Hindlimb muscle (tissue), 1 donor: ENCODE measurements at places on chromosomes 16 and 17.
A peak's percentile ranks its signal among the peaks of the same experiment; 100 is the strongest.

DNA sequence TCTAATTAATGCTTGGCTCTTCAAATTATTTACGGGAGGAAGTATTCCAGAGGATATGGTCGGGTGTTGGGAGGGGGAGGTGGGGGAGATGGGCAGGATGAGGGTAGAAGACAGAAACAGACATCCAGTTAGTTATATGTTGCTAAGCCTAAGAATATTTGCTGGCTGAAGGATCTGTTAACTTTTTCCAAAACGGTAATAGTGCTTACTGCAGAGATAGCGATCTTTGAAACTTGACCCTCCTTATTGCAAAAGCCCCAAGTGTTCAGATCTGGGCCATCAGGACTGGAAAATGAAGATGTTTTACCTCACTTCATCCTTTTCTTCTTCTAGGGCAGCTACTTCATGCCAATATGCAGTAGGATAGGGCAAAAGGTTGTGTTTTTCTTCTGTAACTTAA, 27.0 kb upstream of the MMD start:
- DNase-seq, result no peak

- DNase-seq, result no peak
Measured at GRCh38 chr16:11211977-11212797, 43.8 kb downstream of the SOCS1 start.

GRCh38 chr17:13003454-13003851, 14.4 kb downstream of the ELAC2 start:
- no peak for DNase-seq

GRCh38 chr17:33137426-33137825, 145.8 kb downstream of the SPACA3 start:
- no peak for DNase-seq

DNA sequence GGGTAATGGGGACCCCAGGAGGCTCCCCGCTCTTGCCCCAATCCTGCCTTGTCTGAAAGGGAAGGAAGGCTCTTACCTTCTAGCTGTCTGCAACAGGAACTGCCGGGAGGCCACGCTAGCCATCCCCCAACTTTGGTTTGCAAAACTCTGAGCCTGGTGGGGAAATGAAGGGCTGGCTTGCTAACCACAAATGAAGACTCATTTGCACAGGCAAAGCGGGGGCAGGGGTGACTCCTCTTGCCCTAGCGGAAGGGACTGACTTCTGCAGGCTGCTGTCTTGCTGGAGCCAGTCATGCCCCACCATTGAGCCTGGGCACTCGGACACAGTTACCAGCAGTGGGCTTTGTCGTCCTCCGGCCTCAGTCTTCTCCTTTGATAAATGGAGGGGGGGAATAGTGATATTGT, 52.6 kb downstream of the PLCG2 start:
- DNase-seq, result no peak

DNA sequence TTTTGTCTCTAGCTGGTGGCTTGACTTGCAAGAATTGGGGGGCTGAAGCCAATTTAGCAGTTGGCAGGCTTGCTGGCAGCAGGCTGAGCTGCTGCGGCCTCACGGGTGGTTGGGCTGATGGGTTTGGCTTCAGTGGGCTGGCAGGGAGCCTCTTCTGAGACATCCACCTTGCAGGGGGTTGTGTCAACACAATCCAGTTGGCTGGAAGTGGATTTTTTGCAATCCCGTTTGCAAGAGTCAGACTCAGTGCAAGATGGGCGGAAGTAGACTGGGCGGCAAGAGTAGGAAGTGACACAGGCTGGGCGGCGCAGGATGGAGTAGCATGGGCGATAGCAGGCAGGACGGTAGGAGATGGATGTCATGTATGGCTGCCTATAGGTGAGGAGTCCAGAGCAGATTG, 1.5 kb downstream of the KRTAP16-1 start:
- DNase-seq, result no peak

DNA sequence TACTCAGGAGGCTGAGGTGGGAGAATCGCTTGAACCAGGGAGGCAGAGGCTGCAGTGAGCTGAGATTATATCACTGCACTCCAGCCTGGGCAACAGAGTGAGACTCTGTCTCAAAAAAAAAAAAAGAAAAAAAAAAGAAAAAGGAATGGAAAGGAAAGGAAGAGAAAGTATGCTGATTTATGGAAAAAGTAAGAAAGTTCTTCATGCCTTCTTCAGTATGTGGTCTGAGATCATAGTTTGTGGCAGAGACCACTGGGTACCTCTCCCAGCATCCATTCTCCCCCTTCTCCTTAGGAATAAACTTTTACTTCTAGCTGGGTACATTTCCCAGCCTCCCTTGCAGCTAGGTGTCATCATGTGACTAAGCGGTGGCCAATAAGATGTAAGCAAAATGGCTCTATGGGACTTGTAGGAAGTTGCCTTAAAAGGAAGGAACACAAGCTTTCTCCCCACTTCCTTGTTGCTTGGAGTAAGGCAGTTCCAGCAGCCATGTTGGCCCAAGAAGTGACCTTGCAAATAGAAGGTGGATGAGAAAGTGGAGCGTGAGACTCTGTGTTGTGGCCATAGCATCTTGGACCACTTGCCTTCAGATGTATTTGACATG, 26.1 kb upstream of the XPO6 start:
- DNase-seq, result no peak

DNA sequence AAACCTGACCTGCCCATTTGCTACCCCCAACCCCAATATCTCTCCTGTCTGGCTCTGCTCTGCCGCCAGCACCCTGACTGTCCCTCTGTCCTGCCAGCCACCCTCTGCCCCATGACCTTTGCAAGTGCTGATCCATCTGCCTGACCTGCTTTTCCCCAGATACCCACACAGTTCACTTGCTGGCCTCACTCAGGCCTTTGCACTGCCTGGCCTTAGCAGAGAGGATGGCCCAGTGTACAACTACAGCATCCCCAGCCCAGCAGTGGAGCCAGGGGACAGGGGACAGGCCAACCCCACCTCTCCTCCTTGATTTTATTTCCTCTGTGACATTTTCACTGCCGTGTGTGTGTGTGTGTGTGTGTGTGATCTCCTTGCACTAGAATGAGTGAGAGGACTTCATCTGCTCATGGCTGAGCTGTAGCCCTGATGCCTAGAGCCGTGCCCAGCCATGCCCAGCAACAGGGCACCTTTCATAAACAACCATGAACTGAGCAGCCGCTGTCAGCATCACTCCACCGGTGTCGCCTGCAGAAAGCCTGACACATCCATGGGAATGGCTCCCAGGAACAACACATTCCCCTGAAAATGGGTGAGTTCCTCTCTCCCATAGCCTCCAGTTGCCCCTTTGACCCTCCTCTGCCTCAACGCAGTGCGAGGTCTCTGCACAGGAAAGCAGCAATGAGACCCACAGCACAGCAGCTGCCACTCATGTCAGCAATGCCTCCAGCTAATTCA, 36.0 kb upstream of the RBFOX3 start:
- DNase-seq, result no peak

- no peak for DNase-seq
Measured at GRCh38 chr17:9519583-9520272, 55.9 kb downstream of the STX8 start.

DNA sequence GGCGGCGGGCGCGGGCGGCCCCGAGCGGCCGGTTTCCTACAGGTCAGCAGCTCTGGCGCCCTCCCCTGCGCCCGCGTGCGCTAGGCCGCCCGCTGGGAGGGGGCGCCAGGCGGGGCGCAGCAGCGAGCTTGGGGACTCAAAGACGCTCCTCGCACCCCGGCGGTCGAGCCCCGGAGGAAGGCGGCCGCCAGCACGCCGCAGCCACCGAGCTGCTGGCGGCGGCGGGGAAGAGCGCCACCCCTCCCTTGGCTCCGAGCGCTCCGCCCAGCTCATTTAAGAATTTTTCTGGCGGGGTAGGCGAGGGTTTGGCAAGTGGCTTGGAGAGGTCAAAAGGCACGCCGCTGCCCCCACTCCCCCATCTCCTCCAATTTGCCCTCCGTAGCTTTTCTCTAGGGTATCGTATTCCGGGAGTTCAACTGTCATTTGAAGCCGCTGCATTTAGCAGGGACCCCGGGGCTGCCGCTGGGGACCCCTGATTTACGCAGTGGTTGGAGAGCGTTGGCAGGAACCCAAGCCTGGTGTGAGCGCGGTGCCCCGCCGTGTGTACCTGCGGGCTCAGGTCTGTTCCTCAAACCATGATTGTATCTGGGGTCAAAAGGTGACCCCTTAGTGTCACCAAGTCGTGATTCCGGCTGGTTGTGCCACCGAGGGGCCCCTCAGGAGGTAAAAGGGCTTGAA, 59.5 kb upstream of the GSE1 start:
- no peak for DNase-seq

- no peak for DNase-seq
Measured at GRCh38 chr17:74567397-74567796, at the start of gene CD300H. Gene CD300H, minus strand, starts transcription at chr17:74567509.

DNA sequence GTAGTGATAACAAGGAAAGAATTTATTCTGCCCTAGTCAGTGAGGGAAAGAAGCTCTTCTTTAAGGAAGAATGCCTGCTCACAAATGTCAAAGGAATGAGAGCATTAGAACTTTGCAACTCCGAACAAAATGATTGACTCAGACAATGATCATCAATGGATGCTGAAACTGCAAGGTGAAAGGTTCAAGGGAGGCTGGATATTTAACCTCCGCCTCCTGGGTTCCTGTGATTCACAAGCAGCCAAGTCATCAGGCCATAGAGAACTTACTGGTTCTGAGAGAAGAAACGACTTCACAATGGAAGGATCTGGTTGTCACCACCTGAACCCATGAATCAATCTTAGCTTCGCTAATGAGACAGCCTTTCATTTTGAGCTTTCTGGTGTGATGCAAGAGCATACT, 16.0 kb upstream of the SCNN1B start:
- no peak for DNase-seq

DNA sequence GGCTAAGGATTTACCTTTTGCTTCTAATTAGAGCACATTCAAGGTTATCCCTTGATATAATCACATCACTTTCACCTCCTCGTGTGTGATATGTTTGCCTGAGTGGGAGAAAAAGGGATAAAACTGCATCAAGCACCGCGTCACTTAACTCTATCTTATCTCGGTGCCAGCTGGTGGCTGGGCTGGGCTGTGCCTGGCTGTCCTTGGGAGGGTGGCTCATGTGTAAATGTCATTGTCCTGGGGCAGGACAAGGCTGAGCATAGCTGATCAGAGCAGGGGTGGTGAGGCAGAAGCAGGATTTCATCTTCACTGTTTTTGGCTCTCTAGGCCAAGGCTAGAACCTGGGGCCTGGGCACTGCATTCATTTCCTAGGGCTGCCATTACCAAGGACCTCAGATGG, 105.3 kb downstream of the RAP1GAP2 start:
- no peak for DNase-seq

- DNase-seq, result peak; percentile 87
Measured at GRCh38 chr17:82592767-82593589, 55.3 kb downstream of the WDR45B start.

DNA sequence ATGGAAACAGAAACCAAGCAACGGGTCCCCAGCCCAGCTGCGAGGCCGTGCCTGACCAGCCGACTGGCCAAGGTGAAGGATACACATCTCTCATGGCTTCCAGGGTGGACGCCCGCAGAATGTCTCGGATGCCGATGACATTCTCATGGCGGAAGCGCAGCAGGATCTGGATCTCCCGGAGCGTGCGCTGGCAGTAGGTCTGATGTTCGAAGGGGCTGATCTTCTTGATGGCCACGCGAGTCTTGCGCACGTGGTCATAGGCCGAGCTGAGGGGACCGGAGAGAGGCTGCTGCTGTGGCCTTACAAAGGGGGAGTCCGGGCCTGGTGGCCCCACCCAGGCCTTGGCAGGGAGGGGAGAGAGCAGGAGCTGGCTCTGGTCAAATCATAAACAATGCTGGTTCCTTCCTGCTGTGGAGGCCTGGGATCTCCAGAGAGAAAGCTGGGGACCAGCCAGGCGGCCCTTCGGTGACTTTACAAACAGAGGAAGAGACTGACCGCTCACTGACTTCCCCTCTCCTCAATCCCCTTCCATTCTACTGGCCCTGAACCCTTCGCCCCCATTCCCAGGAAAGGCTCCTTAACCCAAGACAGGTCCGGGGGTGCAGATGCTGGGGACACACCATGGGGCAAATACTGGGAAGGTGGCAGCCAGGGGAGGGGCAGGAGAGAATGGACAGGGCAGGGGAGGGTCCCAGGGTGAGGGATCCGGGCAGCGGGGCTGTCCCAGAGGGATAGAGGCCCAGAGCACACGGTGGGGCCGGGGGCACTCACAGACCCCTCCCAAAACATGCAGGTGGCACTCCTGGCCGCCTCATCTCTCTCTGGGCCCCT, 1.1 kb downstream of the MAPK3 start:
- DNase-seq, result peak; percentile 65

- DNase-seq, result no peak
Measured at GRCh38 chr16:72222503-72222902, 50.5 kb upstream of the PMFBP1 start.

DNA sequence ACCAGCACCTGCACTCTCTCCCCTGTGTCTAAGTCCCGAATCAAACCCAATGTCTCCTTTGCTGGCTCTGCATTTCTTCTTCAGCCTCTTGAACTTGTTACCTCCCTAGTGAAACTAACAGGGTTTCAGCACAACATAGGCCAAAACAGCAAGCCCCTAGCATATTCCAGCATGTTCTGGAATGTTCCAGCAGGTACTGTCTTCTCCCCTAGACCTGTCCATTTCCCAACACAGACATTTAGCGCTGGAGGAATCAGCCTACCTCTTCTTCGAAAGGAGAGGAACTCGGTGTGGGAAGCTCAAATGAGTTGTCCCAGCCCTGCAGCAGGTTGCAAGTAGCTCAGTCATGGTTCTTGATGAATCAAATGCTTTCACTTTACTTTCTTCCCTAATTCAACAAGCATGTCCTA, 47.1 kb downstream of the LITAF start:
- no peak for DNase-seq

GRCh38 chr17:43814714-43815113, 18.2 kb downstream of the MPP3 start:
- no peak for DNase-seq

- DNase-seq, result no peak
Measured at GRCh38 chr17:8148560-8148959, 3.6 kb downstream of the PER1 start.
